NCI-H226 (cell line): ENCODE measurements at places on chromosomes 5 and 9.

DNA sequence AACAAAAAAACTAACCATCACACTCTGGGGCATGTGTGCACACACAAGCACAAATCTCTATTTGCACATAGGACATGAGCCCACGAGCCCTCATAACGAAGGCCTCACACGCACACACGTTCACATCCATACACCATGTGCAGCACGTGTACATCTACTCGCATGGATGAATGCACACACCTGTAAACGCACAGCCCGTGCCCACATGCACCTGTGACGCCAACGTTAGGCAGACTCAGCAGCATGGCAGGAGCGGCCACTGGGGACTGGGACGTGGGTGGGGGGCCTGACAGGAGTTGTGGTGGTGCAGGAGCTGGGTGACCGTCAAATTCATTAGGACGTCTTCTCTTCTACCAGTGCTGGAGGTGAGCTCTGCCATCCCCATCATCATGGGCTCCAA lies 3.2 kb downstream of the SLC34A1 start:
- DNase-seq: no peak

GRCh38 chr9:126043681-126044080 lies 282.9 kb upstream of the MVB12B start:
- DNase-seq: peak; percentile 26

GRCh38 chr9:97900738-97901565 lies 21.3 kb downstream of the TRMO start:
- DNase-seq: peak; percentile 24

- DNase-seq: peak; percentile 84
Observed at GRCh38 chr9:98231770-98232478, 23.5 kb downstream of the TBC1D2 start.

DNA sequence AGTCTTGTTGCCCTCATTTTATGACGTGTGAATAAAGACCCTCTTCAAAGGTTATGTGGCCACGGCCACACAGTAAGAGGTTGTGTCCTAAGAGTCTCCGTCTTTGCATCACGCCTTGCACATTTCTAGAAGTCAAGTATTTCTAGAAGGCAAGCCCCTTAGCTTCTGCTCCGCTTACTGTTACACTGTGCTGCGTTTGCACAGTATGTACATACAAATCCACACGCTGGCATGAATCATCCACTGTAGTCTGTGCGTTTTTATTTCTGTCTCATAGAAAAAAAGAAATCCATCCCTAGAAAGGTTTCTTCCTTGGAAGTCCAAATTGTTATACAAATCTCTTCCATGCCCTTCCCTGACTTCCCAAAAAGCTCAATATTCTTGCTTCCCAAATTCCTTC lies 21.4 kb upstream of the ICE1 start:
- no peak for DNase-seq

DNA sequence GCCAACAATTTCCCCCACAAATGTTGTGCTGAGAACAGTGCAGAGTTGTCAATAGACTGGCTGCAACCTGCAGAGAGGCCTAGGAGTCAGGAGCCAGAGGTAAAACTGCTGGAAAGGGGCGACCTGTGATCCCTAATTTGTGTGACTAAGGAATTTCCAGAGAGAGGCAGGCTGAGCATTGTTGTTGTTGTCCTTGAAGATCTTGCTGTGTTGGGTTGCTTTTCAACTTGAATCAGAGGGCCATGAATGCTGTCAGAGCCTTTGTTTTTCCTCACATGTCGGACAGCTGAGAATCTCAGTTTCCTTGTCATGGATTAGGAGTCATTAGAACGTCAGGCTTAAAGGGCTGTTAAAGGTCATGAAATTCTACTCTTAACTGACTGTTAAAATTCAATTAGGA lies 134.6 kb upstream of the ASTN2 start:
- DNase-seq: no peak

DNA sequence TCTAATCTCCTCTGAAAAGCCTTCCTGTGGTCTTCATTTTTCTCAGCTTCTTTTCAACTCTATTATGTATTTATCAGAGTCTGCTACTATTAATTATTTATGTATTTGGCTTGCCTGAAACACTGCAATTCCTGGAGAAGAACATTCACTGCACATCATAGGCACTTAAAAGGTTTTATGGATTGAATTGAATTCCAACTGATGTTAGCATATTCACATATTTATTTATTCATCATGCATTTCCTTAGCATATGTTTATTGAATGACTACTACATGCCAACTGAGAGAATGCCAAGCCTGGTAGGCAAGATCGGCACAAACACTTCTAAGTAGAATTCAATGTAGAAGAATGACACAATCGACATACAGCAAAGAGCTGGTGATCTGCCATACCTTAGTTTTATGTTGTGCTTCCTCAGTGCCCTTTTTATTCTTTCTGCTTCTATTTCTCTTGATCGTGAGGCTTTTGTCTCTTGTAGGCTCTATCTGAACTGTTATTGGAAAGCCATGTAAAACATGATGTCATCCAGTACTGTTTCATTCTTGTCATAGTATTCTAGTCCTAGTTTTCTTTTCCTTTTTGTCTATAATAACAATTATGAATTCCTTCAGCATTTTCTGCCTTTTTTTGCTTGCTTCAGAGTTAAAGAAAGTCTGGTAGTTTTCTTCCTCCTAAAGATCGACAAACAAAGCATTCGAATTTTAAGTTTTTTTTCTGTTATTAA lies 454.2 kb downstream of the TLE4 start:
- no peak for DNase-seq

- DNase-seq: peak; percentile 68
Observed at GRCh38 chr9:16526380-16526779, 344.1 kb downstream of the BNC2 start.

- no peak for DNase-seq
Observed at GRCh38 chr5:57193757-57194413, 20.0 kb downstream of the GPBP1 start.

GRCh38 chr5:142245786-142246185 lies 79.0 kb downstream of the SPRY4 start:
- DNase-seq: peak; percentile 31

DNA sequence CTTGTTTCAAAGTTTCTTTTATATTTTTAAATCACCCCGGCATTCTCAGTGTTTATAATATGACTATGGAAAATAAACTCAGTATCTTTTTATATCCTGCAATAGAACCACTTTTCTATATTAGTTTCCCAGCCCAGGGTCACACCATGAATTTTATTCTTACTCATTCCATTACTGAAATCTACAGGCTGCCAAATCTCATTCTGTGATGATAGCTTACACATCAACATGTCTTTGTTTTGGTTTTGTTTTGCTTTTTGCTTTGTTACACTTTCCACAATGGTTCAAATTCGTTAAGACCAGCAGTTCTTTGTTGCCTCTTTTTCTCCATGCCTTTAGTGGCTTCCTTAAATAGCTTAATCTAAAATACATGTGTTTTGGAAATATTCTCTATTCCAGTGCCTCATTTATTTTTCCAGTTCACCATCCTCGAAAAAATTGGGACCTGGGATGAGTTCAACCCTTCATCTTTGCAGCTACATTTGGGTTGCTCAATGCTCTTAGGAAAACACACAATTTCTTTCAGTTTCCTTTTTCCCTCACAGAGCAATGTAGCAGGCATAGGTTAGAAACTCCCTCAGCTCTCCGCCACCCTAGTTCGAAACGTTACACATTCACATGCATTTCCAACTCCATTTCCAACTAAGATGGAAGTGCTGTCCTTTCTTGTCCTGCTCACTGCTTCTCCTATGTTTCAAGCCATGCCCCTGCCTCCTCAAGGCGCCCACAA lies 1146.3 kb downstream of the MAT2B start:
- no peak for DNase-seq

- DNase-seq: peak; percentile 70
Observed at GRCh38 chr5:123098767-123099513, 9.9 kb downstream of the PRDM6 start.

GRCh38 chr5:130166839-130167490 lies 262.7 kb downstream of the CHSY3 start:
- DNase-seq: no peak

DNA sequence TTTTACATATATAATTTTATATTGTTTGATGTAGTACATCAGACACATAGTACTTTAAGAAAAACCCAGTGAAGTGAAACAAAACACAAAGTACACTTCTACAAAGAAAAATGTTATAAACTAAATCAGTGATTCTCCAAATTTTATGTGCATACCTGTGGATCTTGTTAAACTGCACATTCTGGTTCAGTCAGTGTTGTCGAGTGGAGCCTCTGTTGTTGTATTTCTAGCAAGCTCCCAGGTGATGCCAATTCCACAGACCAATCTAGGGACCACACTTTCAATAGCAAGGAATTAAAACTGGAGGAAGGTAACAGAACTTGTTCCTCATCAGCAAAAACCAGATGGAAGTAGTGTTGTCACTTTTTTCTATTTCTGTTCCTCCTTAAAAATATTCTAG lies 183.8 kb upstream of the CD180 start:
- no peak for DNase-seq

GRCh38 chr9:76894198-76894597 lies 11.7 kb downstream of the PRUNE2 start:
- no peak for DNase-seq

DNA sequence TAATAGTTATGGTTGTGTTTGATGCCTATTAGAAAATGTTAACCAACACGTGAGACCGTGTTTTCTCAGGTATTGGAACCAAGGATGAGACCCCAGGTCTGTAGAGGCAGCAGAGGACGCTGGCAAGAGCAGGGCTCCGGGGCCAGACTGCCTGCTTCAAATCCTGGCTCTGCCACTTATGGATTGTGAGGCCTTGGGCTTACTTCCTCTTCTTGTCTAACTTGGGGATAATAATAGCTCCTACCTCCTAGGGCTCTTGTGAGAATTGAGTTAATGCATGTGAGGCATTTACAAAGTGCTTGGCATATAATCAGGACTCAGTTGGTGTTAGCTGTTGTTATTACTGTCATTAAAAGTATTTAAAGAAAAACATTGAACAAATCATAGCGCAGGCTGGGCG lies 85.5 kb upstream of the PITX1 start:
- no peak for DNase-seq

- peak; percentile 45 for DNase-seq
Observed at GRCh38 chr5:93607367-93608258, 24.6 kb downstream of the NR2F1 start.

- no peak for DNase-seq
Observed at GRCh38 chr5:140113180-140113698, 670 bp upstream of the PURA start.

- DNase-seq: no peak
Observed at GRCh38 chr9:138077898-138078540, 200.4 kb downstream of the CACNA1B start.

DNA sequence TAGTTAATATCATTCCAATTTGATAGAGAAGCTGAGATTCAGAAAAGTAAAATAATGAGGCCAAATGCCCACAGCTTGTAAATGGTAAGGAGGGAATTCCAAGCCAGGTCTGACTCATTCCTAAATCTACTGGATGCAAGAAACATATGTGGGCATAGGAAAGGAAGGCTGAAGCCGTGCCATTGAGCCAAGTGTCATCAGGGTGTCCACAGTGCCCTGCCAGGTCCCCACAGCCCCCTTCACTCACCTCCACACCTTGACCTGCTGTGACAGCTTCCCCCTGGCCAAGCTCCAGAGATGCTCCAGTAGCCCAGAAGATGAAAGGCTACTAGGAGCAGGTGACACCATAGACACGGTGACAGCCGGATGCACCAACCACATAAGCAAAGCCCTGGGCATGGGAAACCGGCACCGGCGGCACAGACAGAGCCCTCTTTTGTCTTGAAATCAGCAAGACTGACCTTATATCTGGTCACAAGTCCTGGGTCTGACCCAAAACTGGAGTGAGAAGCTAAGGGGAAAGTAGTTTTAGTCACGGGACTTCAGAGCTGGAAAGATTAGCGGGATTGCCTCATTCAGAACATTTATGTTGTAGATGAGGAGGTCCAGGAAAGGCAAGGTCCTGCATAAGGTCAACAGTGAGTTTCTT lies 20.1 kb upstream of the FAT2 start:
- DNase-seq: no peak

GRCh38 chr5:133240425-133241091 lies 188.7 kb downstream of the HSPA4 start:
- peak; percentile 95 for DNase-seq

DNA sequence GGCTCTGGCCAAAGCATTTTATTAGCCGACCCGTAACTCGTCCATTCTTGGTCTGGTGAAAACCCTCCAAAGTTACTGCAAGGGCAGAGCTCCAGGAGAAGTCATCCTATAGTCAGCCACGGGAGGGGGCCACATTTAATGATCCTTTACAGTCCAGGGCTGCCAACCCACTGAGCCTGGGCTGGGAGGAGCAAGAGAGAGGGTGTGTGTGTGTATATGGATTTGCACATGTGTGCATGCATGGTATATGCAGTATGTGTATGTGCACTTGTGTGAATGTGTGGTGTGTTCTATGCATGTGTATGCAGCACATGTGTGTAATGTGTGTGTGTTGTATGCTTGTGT lies 4.2 kb upstream of the RASGEF1C start:
- DNase-seq: no peak

DNA sequence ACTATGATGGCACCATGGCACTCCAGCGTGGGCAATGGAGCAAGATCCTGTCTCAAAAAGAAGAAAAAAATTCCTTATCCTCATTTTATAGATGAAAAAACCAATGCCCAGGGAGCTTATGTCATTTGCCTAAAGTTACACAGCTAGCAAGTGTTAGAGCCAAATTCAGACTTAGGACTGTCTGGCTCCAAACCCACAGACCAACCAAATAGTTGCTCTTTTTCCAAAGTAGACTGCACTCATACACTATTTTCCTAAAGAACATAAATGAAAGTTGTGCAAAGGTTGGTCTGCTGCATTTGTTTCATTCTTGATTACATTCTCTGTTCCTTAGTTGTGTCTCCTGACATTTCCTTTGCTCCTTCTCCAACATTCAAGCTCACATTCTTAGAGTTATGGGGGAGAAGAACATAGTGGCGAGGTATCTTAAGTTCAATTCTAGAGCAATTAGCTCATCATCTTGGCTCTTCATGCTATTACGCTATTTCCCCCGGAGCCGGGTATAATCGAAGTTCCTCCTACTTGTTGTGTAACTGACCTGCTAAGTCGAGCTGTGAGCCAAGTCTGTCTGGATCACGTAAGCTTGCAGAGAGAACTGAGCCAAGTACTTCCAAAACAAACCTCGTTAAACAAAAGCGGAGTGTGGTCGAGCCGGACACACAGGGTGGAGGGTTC lies 138.3 kb downstream of the RFK start:
- DNase-seq: peak; percentile 95

GRCh38 chr9:115132648-115133047 lies 14.7 kb upstream of the TNC start:
- no peak for DNase-seq

- no peak for DNase-seq
Observed at GRCh38 chr9:128208386-128208785, 5.2 kb downstream of the DNM1 start.

- no peak for DNase-seq
Observed at GRCh38 chr9:93673839-93674334, 97.5 kb downstream of the PHF2 start.

- no peak for DNase-seq
Observed at GRCh38 chr5:56482363-56482762, 249.2 kb upstream of the ANKRD55 start.

DNA sequence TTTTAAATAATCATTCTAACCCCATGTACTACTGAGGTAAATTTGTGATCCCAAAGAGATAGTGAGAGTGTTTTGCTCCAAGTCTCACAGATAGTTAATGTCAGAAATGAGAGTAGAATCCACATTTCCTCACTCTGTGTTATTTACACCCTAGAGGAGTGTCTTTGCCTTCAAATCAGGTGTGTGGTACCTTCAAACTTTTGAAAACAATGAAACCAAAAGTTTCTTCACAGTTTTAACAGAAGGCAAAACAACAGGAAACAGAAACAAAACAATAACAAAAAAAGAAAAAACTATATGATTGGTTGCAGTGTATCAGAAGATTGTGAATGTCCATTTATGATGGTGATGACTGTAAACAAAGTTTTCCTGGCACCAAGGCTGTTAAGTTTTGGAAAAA lies 85.9 kb downstream of the ERBIN start:
- DNase-seq: no peak

GRCh38 chr5:107100121-107100520 lies 570.6 kb downstream of the EFNA5 start:
- DNase-seq: peak; percentile 37
